Colonic mucosa (tissue), 4 donors: ENCODE measurements at places on chromosomes 7 and 10. TPM values are rescaled to one million over a fixed set of nuclear protein-coding genes. Genes with fewer than 3 reads are reported as not detected.

GRCh38 chr7:7970237-7970530 lies 1.6 kb downstream of the GLCCI1 start:
- DNase-seq, result no peak

EPHA1 gene
- 16.0 TPM for total RNA-seq

ZNF316 gene
- 23.9 TPM for total RNA-seq

CD36 gene
- 26.5 TPM for total RNA-seq

OPALIN gene
- total RNA-seq, result not detected

EN2 gene
- not detected for total RNA-seq

GGCT gene
- 103 TPM for total RNA-seq

GRCh38 chr7:29495653-29496052 lies 68.0 kb upstream of the PRR15 start:
- no peak for DNase-seq

DNA sequence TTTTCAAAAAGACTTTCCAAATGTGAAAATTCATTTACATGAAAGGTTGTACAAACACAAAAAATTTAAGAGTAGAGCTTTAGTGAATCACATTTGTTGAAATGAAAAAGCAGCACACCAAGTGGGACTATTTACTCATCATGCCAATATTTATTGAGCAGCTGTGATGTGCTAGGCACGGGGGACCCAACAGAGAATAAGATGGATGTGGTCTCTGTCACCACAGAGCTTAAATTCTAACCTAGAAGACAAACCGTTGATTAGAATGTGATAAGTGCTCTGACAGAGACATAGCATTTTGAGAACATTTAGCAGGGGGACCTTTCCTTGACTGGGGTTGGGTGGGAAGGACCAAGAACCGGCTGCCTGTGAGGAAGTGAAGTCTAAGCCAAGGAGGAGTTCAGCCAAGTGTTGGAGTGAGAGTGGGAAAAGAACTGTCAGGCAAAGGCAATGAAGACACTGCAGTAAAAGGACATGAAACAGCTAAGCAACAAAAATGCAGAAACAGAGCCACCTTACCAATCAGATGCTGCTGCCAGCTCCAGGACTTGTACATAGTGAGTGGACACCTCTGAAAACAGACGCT lies 19.1 kb downstream of the ADAM12 start:
- DNase-seq, result no peak

GRCh38 chr10:71290806-71291527 lies 28.1 kb upstream of the SLC29A3 start:
- no peak for DNase-seq

TMEM229A gene
- not detected for total RNA-seq

DNA sequence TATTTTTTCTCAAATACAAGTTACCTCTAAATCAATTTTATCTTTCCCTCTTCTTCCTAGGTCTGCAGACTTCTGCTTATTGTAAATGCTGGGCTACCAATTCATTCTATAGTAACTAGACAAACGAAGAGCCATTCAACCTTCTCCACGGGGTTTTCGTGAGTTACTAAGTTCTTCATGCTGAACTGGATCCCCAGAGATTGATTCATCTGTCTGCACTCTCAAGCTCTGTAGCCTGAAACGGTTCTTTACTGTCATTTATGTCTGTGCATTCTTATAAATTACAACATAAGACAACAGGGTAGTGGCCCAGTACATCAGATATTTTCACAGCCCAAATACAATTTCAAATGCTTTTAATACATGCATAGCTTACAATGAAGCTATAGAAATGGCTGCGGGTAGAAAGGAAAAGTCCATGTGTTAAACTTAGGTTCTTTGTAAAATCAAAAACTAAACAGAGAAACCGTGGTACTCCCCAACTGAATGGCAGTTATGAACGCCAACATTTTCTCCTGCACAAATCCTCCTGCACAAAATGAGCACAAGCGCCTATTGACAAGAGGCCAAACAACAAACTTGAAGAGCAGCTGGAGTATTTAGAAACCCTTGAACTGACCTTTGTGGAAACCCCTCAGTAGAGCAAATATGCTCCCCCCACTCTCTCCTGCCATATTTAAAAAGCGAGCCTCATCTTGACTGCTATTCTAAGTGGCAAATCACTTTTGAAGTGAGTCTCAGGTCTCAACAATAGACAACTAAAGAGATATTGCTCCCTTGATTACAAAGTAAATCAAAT lies 20.7 kb downstream of the LAMB1 start:
- DNase-seq, result no peak

ZNF727 gene
- total RNA-seq, result 1.2 TPM
